ENCODE measurements at places on chromosomes 2 and 18.

GRCh38 chr2:101080211-101081068 lies 70.7 kb downstream of the TBC1D8 start:
- no peak for DNase-seq

- no peak for DNase-seq
These were observed 16.2 kb upstream of the LRATD1 start for GRCh38 chr2:14616342-14616741.

GRCh38 chr2:100606726-100607343 lies 44.0 kb downstream of the PDCL3 start:
- peak; percentile 9 for DNase-seq

DNA sequence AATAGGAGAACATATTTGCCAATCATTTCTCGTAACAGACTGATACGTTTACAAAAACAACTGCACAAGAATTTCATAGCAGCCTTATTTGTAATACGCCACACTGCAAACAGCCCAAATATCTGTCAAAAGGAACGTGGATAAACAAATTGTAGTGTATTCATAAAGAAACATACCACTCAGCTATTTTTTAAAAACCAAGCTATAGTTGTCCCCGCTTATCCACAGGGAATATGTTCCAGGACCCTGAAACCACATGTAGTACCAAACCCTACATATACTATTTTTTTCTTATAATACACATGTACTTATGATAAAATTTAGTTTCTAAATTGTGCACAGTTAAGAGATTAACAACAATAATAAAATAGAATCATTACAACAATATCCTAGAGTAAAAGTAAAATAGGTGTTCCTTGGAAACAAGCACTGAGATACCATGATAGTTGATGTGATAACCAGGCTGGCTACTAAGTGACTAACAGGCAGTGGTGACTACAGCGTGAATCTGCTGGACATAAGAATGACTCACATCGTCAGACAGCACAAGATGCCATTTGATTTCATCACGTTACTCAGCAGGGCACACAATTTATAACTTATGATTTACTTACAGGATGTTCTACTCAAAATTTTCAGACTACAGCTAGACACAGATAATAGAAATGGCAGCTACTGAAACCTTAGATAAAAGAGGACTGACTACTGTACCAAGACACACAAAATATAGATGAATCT lies 367.4 kb downstream of the NCKAP5 start:
- no peak for DNase-seq

DNA sequence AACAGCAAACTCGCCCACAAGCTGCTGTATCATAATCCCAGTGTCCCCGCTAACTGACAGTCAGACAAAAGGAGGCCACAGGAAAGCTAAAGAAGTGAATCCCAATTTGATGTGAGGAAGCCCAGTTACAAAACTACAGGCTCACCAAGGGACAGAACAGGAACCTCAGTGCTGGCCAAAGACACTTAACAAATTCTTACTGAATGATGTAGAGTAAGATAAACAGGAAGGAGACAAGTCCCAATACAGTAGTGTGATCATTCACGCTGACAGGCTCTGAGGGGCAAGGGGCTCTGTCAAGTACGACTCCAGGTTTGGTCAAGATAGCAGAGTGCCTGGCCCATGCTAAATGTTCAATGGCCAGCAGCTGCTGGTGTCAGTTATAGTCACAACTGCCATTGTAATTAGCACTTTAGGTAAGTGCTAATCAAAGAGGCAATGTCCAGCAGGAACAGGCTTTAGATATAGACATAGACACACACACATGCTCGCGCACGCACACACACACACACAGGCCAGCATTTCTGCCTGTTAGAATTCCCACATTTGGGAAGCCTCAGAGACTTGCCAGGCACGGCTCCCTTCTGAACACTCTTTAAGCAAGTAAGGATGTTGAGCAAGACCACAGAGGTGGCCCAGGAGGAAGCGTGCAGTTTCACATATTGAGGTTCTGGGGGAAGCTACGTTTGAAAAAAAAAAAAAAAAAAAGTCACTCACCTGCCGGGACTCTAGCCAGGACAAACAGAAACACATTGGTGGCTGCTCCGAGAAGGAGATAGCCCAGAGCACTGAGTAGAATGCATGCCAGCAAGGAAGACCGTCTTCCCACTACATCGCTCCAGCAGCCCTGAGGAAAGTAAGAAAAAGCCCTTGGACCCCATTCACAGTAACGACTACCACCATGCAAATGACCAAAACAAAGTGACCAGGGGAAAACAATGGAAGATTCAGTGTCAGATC lies 35.4 kb upstream of the TMEM182 start:
- DNase-seq = no peak

- peak; percentile 7 for DNase-seq
These were observed 228.6 kb downstream of the SATB2 start for GRCh38 chr2:199228887-199229819.

Data from stimulated activated CD4-positive, alpha-beta T cell treated with anti-CD3 and anti-CD28 coated beads, TNF-alpha, amount 100 ng/mL, for 24 hours (primary cell).